ENCODE measurements at places on chromosomes 16 and 17. TPM values are rescaled to one million over a fixed set of nuclear protein-coding genes. Genes with fewer than 3 reads are reported as not detected.

- no peak for DNase-seq
Measured at GRCh38 chr17:65173284-65173793, 36.2 kb downstream of the RGS9 start.

DNA sequence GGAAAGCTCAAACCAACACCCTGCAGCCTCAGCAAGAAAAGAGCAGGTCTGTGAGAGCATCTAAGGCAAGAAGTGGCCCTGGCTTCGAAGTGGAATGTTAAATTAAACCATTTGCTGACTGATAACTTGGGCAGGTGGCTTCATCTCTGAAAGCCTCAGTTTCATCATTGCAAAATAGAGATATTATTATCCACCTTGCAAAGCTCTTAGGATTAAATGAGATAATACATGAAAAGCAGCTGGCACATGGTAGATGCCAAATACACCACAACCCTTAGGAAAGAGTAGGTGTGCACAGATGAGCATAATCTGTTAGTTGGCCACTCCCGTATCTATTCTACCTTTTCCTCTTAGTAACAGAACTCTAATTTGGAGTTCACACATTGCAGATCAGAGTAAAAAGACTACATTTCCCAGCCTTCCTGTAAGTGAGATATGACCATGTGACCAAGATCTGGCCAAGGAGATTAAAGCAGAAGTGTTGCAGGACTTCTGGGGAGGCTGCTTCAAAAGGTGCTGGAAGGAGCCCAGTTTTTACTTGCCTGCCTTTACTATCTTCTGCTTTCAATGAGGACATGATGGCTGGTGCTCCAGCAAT, 288.7 kb downstream of the SOX9 start:
- no peak for DNase-seq

- no peak for DNase-seq
Measured at GRCh38 chr17:74446551-74447500, 14.9 kb downstream of the GPRC5C start.

DNA sequence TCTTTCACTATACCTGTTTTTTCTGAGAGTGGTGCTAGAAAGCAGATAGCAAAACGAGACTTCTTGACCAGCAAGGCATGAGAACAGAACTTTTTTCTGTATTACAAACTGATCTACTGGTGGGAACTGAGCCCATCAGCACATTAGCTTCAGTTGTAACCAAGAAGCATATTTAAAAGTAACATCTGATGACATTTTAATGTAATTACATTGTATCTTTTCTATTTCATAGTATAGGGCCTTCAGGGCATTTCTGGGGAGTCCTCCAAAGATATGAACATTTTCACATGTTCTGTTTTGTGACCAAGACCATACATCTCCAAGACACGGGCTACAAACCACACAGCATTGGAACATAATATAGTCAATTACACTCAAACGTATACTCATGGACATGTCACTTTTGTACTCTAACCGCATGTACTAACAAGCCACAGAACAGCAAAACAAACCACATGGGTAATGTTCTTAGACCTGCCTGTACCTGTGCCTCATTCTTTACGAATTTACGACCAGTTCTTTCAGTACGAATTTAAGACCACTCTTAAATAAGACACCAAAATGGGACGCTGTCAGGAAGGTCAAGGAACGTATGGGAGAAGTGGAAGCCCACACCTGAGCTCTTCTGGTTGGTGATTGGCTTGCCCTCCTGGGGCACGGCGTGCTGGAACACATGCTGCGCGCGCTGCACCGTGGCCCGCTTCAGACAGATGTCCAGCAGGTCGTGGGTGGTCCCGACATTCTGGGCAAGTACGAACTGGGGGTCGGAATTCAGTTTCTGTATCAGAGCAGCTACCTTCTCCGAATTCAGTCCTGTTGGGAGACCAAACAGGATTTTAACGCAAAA, 825 bp downstream of the BLMH start:
- peak; percentile 68 for DNase-seq

- no peak for DNase-seq
Measured at GRCh38 chr17:61536422-61536955, 54.5 kb downstream of the NACA2 start.

GRCh38 chr16:79100447-79100846, 500.1 kb downstream of the MAF start:
- DNase-seq: no peak

DNA sequence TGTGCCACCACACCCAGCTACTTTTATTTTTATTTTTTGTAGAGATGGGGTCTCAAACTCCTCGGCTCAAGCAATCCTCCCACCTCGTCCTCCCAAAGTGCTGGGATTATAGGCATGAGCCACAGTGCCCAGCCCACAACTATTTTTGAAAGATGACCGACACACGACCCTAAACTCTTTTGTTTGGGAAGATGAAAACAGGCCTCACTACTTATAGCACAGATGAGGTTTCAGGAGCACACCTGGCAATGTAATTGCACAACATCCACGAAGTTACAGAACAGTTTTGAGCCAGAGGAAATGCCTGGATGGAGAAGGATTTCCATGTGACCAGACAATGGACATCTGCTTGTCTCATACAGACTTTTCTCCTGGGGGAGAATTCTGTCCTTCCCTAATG, 43.4 kb upstream of the PRSS54 start:
- DNase-seq: no peak

GRCh38 chr16:59604354-59604753, 870.2 kb upstream of the GOT2 start:
- no peak for DNase-seq

- no peak for DNase-seq
Measured at GRCh38 chr17:60493847-60494321, 32.2 kb downstream of the APPBP2 start.

CRHR1 gene
- 0.33 TPM for total RNA-seq

TEKT1 gene
- not detected for total RNA-seq

DNA sequence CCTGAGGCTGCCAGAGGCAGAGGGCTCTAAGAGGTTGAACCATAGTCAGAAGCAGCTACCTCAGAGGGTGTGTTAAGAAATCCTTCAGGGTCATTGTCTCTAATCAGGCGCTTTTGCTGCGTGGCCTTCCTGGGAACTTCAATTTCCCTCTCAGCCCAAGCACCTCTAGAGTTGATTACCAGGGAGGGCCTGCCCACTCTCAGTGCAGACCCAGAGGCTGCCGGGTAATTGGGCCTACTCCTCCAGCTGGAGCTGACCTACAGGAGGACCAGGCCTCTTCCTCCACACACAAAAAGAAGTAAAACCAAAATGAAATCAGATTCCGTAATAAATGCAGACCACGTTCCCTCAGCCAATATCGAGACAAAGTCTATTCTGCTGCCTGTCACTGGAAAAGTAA, 305.0 kb upstream of the CCL2 start:
- no peak for DNase-seq

GRCh38 chr17:64084086-64084939, 45.6 kb downstream of the ERN1 start:
- DNase-seq: no peak

- DNase-seq: no peak
Measured at GRCh38 chr17:62163847-62164246, 98.8 kb upstream of the MED13 start.

GRCh38 chr17:27558842-27559505, 72.0 kb upstream of the LGALS9 start:
- DNase-seq: no peak

DNA sequence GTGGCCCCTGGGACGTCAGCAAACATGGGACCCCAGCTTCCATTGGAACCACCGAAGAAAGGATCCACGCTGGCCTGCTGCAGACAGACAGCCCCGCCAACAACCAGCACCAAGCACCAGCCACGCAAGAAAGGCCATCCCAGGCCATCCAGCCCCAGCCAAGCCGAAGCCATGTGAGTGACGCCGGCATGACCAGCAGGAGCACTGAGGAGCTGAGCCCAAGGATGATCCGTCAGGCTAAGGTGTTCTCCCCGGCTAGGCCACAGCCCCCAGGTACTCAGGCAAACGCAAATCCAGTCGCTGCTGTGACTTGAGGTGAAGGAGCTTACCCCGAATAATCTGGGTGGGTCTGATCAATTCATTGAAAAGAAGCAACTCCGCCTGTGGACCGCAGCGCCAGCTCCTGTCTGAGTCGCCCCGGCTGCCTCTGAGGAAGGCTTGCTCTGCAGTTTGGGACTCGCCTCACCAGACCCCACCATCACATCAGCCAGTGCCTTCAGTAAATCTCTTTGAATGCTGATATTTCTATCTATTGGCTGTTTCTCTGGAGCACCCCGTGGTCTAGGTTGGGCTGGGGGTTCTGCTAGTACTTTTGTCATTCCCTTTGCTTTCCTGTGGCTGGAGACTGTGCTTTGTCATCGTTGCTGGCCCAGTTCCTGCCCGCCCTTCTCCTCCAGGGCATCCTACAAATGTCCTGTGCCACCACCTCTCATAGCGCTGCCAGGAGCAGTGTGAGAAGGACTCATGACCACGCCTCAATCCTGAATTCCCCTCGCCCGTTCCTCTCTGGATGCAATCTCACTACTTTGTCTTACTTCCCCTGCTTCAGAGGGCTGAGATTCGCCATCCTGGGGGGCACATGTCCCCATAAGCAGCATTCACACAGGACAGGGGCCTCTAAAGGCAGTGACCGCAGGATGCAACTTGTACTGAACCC, 8.1 kb upstream of the CBX2 start:
- no peak for DNase-seq

ABCC3 gene
- 2.6 TPM for total RNA-seq

DNA sequence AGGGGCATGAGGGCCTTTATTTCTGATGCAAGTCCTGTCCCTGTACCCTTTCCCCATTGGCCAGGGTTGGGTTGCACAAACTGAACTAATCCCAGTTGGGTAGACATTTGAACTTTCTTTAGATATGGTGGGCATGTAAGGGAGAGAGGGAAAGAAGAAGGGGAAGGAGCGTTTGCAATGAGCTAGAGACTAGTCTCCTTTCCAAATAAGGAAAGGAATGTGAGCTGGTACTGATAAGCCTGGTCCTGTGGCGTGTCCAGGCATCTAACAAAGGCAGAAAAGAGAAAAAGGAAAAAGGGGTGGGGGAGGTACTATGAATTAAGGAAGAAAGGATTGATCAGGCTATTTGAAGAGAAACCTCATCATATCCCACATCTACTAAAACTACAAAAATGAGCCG, 20.3 kb downstream of the CHMP6 start:
- no peak for DNase-seq

SPATA32 gene
- not detected for total RNA-seq

OVCA2 gene
- total RNA-seq: 43.0 TPM

DNA sequence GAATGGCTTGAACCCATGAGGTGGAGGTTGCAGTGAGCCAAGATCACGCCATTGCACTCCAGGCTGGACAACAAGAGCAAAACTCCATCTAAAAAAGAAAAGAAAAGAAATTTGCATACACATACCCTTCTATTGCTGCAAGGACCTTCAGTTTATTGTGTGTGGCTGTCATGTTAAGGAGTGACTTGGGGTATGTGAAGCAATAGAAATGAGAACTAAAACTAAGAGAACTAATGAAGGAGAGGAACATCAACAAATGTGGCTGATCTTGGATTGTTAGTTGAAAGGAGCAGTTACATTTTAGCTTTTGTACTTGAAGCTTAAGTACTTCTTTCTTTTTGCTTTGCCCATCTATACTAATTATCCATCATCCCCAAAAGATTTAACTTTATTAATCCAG, 12.7 kb upstream of the NSRP1 start:
- no peak for DNase-seq

CLEC18B gene
- total RNA-seq: not detected

ZG16 gene
- total RNA-seq: 1.4 TPM

DNA sequence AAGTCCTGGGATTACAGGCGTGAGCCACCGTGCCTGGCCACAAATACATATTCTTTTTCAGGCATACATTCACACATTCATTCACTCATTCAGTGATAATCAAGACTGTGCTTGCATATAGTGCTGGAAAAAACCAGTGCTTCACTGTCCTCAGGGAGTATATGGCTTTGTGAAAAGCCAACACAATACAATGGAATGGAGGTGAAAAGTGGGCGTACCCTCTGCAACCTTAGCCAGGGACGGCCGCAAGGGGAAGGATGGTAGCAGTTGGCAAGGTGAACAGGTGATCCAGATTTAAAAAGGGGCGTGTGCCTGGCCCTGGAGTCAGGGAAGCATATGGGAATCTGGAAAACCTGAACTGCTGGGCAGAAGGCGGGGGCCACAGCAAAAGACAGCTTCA, 18.1 kb upstream of the GAN start:
- no peak for DNase-seq

TP53TG3D gene
- total RNA-seq: 1.6 TPM

ZMYND15 gene
- 0.55 TPM for total RNA-seq

SLFN11 gene
- total RNA-seq: 17.8 TPM

DNA sequence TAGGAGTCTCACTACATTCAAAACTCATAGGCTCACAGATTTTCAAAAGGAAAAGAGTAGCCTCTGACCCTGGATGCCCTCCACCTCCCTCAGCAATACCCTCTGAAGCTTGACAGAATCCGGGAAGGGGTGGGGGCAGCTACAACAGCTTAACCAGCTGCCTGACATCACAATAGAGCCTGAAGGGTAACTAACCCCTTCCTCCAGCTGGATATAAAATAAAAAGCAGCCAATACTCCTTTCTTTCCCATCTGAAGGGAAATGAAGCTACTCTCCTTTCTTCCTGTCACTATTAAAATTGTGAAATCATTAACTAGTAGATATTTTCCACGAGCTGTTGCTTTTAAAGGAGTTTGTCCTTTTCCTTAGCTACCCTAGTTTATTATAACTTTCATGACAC, 24.0 kb downstream of the USP31 start:
- no peak for DNase-seq

DNAAF8 gene
- total RNA-seq: 0.49 TPM

NPIPB13 gene
- total RNA-seq: 3.8 TPM

DNA sequence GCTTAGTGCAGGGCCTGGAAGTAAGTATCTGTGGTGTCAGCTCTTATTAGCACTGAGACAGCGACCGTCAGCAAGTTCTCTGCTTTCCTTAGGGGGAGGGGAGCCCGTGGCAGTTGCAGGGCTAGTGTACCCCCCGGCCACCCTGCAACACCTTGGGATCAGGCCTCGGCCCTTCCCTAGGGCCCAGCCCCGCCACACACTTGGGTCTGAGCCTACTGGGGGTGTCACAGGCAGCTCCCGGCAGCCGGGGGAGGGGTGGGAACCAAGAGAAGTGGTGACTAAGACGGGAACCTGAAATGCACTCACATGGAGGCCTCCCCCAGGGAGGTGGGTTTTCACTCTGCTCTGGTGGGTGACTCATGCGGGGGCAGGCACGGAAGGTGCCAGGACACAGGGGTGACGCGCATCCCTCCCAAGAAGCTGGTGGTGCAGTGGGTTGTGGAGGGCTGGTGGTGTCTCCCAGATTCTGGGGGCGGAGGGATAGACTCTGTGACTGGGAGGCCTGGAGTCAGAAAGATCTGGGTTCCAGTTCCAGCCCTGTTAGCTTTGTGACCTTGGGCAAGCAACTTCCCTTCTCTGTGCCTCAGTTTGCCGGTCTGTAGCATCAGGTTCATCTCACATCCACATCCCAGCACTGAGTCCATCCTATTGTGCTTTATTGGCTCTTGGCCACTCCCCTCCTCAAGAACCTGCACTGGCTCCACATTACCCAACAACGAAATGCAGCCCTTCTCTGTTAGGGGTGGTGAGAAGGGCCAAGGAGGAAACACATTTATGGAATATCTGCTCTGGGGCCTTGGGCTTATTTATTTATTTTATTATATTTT, 44.5 kb downstream of the LAT start:
- peak; percentile 59 for DNase-seq

- DNase-seq: no peak
Measured at GRCh38 chr17:5354310-5354709, 65.2 kb downstream of the NUP88 start.
